ENCODE measurements at places on chromosomes 7 and 10. TPM values are rescaled to one million over a fixed set of nuclear protein-coding genes. Genes with fewer than 3 reads are reported as not detected.

DNA sequence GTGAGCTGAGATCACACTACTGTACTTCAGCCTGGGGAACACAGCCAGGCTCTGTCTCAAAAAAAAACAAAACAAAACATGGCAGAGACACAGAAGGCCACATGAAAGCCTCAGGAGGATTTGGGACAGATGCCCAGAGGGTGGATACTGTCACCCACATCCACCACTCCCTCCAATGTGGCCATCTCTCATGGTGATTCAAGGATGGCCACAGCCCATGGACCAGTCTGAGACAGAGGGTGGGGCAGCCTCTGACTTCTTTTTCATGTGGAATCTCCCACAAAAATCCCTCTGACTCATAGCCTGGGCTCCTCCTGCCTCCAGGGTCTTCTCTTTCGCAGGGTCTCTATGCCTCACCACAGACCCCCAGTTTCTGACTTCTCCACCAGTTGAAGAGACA, 59.0 kb upstream of the GTF2I start:
- H3K27ac ChIP-seq, result no peak overlapping the region
- no peaks in the 10 kb centered on the region for H3K4me1 ChIP-seq
- H3K27me3 ChIP-seq, result no peaks in the 10 kb centered on the region
- H3K36me3 ChIP-seq, result no peaks in the 10 kb centered on the region
- no peak for DNase-seq

GRCh38 chr7:155665957-155666287, 21.5 kb downstream of the RBM33 start:
- no peak overlapping the region for H3K4me3 ChIP-seq
- H3K27me3 ChIP-seq, result no peaks in the 10 kb centered on the region
- no peak for DNase-seq
- H3K4me1 ChIP-seq, result peaks cover 4% of the 10 kb centered on the region
- peaks cover 4% of the 10 kb centered on the region for H3K36me3 ChIP-seq
- H3K27ac ChIP-seq, result peak overlapping the region; percentile 41

DNA sequence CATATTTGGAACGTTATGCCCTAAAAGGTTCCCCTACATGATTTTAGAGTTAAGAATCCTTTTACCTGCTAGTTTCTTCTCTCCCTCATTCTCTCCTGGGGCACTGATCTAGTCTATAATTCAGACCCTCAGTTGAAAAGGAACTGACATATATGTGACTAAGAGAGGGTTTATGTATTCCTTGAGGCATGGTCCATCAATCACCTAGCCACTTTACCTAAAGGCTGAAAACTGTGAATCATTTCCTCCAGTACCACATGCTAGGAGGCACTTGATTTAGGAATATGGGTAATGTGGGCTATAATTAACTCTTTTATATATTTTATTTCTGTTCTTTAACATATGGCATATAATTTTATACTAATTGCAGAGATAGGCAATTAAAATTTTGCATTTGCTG, 303.5 kb downstream of the BBS9 start:
- no peak for DNase-seq
- no peaks in the 10 kb centered on the region for H3K36me3 ChIP-seq
- no peaks in the 10 kb centered on the region for H3K27me3 ChIP-seq
- H3K4me3 ChIP-seq, result no peak overlapping the region
- no peaks in the 10 kb centered on the region for H3K4me1 ChIP-seq

The BTAF1 gene
- polyA plus RNA-seq, result 59.8 TPM

Measured in left lung (tissue), 14 donors.